Liver (tissue), 10 donors: ENCODE measurements at places on chromosomes 7 and 10.

- H3K4me1 ChIP-seq: peaks cover 8% of the 10 kb centered on the region
- H3K27ac ChIP-seq: no peak overlapping the region
- H3K27me3 ChIP-seq: no peaks in the 10 kb centered on the region
- H3K4me3 ChIP-seq: no peak overlapping the region
- no peaks in the 10 kb centered on the region for H3K36me3 ChIP-seq
Observed at GRCh38 chr10:112827086-112827485, 123.0 kb upstream of the TCF7L2 start.

- H3K4me3 ChIP-seq: no peak overlapping the region
- peaks cover 4% of the 10 kb centered on the region for H3K4me1 ChIP-seq
- DNase-seq: no peak
- no peaks in the 10 kb centered on the region for H3K27me3 ChIP-seq
Observed at GRCh38 chr10:79434223-79434687, 11.2 kb downstream of the ZCCHC24 start.

GRCh38 chr7:29879609-29880008, 73.3 kb downstream of the WIPF3 start:
- H3K4me1 ChIP-seq: no peaks in the 10 kb centered on the region
- no peak overlapping the region for H3K27ac ChIP-seq
- no peaks in the 10 kb centered on the region for H3K27me3 ChIP-seq
- DNase-seq: no peak
- H3K36me3 ChIP-seq: no peaks in the 10 kb centered on the region
- H3K4me3 ChIP-seq: no peak overlapping the region

- H3K4me1 ChIP-seq: no peaks in the 10 kb centered on the region
- H3K4me3 ChIP-seq: no peak overlapping the region
- no peak overlapping the region for H3K27ac ChIP-seq
- DNase-seq: no peak
- no peaks in the 10 kb centered on the region for H3K36me3 ChIP-seq
- no peaks in the 10 kb centered on the region for H3K27me3 ChIP-seq
Observed at GRCh38 chr7:139867847-139868246, 38.8 kb downstream of the TBXAS1 start.

DNA sequence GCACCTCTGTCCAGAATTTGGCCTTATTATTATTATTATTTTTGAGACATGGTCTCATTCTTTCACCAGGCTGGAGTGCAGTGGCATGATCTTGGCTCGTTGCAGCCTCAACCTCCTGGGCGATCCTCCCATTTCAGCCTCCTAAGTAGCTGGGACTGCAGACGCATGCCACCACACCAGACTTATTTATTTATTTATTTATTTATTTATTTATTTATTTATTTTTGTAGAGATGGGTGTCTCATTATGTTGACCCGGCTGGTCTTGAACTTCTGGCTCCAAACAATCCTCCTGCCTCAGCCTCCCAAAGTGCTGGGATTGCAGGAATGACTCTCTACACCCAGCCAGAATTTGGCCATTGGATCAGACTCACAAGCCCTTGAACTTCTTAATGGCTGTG, 6.4 kb downstream of the BLNK start:
- H3K4me1 ChIP-seq: peaks cover 36% of the 10 kb centered on the region
- no peak overlapping the region for H3K4me3 ChIP-seq
- H3K27me3 ChIP-seq: no peaks in the 10 kb centered on the region
- no peak for DNase-seq

- no peaks in the 10 kb centered on the region for H3K4me1 ChIP-seq
- DNase-seq: no peak
- H3K4me3 ChIP-seq: no peak overlapping the region
- no peaks in the 10 kb centered on the region for H3K36me3 ChIP-seq
- H3K27ac ChIP-seq: no peak overlapping the region
- H3K27me3 ChIP-seq: no peaks in the 10 kb centered on the region
Observed at GRCh38 chr10:15416034-15416433, 44.9 kb upstream of the FAM171A1 start.
